ENCODE measurements at places on chromosomes 7 and 10.

DNA sequence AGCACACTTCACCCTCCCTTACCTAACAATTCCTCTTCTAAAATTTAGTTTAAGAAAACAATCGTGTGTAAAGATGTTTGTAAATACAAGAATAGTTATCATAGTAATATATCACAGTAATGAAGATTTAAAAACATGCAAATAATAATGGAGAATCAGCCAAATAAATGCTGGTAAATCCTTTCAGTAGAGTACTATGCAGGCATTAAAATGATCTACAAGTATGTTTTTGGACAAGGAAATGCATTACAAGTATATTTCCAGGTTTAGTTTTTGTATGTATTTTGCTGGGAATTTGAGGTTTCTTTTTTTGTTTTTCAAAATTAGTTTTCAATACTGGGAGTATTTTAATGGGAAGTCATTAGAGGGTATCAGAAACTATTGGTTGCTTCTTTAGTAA, 22.7 kb downstream of the TPST1 start:
- no peak for DNase-seq

DNA sequence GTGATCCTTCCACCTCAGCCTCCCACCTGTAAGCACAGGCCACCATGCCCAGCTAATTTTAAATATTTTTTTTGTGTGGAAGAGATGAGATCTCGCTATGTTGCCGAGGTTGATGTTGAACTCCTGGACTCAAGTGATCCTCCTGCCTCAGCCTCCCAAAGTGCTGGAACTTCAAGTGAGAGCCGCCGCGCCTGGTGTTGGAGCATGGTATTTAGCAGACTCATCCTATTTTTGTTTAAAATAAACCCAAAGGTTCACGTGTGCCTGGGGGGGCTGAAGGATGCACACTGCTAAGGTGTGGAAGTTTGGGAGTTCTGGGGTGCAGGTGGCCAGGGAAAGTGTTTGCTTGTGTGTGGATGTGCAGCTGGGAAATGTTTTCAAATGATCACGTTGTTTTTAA, 18.1 kb downstream of the PDGFA start:
- DNase-seq = no peak

GRCh38 chr7:55521917-55522902, 50.1 kb downstream of the VOPP1 start:
- DNase-seq = no peak

DNA sequence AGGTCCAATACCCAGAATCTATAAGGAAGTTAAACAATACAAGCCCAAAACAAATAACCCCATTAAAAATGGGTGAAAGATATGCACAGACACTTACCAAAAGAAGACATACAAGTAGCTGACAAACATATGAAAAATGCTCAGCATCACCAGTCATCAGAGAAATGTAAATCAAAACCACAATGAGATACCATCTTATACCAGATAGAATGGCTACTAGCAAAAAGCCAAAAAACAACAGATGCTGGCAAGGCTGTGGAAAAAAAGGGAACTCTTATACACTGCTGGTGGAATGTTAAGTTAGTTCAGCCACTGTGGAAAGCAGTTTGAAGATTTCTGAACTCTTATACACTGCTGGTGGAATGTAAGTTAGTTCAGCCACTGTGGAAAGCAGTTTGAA, 331.1 kb downstream of the KIF20B start:
- DNase-seq = no peak

GRCh38 chr7:66905689-66906088, 15.3 kb upstream of the TMEM248 start:
- no peak for DNase-seq

Data from central memory CD4-positive, alpha-beta T cell (primary cell).